Smooth muscle cell of the umbilical artery (primary cell): ENCODE measurements at places on chromosomes 1 and 21. TPM values are rescaled to one million over a fixed set of nuclear protein-coding genes. Genes with fewer than 3 reads are reported as not detected.

The EDN2 gene
- total RNA-seq: not detected in 2 replicates

The CFAP74 gene
- not detected in 2 replicates for total RNA-seq

The PITHD1 gene
- total RNA-seq: 35.3 and 36.8 TPM in 2 replicates

The GJA9 gene
- total RNA-seq: not detected in 2 replicates

The NGF gene
- 0.60 and 0.89 TPM in 2 replicates for total RNA-seq

The SLAMF9 gene
- total RNA-seq: 0.09 TPM in 1 of 2 replicates, not detected in the other

The CATSPERE gene
- total RNA-seq: 0.30 and 0.51 TPM in 2 replicates

The KTI12 gene
- 11.0 and 11.9 TPM in 2 replicates for total RNA-seq

The RAB7B gene
- total RNA-seq: 1.3 and 1.5 TPM in 2 replicates

The C1orf115 gene
- 0.28 and 0.30 TPM in 2 replicates for total RNA-seq

The S100A14 gene
- not detected in 2 replicates for total RNA-seq

The EPHA10 gene
- total RNA-seq: not detected in 2 replicates
